Naive thymus-derived CD4-positive, alpha-beta T cell (primary cell): ENCODE measurements at places on chromosomes 5 and 9.

- DNase-seq = no peak
These were observed 61.3 kb upstream of the SPOCK1 start for GRCh38 chr5:137560420-137560819.

- DNase-seq = no peak
These were observed 213.4 kb downstream of the MARCHF11 start for GRCh38 chr5:15966066-15966640.

DNA sequence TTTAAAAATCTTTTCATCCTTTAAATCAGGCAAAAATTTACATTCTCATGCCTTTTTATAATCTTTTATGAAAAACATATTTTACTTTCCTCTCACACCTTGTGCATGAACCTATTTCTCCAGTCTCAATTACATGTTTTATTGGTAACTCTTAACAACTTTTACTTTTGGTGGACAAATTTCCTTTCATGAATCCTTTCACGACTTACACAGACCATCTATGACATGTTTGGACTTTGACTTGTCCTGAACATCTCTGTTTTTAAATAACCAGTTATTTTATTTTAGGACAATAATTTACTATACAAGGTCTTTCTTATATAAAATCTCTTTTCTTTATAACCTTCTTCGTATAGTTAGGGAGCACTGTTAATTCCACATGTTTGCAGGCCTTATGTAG is 26.5 kb upstream of the MTMR12 start:
- no peak for DNase-seq

GRCh38 chr5:80140496-80140895 is 105.3 kb downstream of the THBS4 start:
- DNase-seq = no peak

- DNase-seq = no peak
These were observed 311.9 kb downstream of the MAN2A1 start for GRCh38 chr5:110001648-110002047.

DNA sequence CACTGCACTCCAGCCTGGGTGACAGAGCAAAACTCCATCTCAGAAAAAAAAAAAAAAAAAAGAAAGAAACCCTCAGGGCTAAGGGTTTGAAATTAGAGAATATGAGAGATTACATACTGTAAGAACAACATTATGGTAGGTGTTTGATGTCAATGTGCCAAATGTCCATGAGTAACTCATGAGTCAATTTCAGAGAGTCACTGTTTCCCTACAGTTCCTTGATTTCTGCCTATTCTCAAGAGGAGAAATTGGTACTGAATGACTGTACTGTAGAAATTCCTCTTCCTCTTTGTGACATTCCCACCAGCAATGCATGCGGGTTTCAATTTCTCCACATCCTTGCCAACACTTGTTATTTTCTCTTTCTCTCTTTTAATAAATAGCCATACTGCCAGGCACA is 35.2 kb downstream of the MARVELD2 start:
- DNase-seq = no peak

DNA sequence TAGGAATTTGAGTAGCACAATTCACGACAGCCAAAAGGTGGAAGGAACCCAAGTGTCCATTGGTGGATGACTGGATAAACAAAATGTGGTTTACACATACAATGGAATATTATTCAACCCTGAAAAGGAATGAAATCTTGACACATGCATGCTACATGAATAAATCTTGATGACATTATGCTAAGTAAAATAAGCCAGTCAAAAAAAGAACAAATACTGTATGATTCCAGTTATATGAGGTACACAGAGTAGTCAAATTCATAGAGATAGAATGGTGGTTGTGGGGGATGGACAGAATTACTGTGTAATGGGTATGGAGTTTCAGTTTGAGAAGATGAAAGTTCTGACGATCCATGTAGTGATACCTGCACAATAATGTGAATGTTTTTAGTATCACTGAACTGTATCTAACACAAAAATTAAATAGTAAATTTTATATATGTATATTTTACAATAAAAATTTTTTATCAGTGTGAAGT is 117.7 kb upstream of the GNA14 start:
- no peak for DNase-seq

DNA sequence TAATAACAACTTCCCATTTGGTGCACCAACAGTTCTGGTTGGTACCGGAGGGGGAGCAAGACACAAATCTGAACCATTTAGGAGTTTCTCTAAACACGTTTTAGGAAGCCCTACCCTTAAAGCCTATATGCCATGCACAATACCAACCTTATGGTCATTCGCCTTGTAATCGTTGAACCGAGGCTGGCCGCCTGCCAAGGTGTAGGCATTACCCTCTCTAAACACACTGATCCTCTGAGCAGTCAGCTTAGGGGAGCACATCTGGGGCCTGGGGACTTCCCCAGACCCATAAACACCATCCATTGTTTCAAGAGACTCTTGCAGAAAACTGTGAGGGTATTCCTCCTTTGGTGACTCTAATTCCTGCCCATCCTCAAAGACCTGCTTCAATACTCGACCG is 328 bp downstream of the GRXCR2 start:
- no peak for DNase-seq

GRCh38 chr9:14216612-14217194 is 97.2 kb downstream of the NFIB start:
- DNase-seq = no peak

DNA sequence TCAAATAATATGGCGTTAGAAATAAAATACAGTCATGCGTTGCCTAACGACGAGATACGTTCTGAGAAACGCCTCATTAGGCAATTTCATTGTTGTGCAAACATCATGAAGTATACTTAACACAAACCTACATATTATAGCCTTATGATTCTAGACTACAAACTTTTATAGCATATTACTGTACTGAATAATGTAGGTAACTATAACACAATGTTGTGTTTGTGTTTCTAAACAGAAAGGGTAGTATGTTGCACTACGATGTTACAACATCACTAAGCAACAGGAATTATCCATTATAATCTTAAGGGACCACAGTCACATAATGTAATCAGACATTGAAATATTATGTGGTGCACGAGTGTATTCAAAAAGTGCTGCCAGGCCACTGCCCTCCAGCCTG is 3.0 kb upstream of the SMC2 start:
- no peak for DNase-seq

DNA sequence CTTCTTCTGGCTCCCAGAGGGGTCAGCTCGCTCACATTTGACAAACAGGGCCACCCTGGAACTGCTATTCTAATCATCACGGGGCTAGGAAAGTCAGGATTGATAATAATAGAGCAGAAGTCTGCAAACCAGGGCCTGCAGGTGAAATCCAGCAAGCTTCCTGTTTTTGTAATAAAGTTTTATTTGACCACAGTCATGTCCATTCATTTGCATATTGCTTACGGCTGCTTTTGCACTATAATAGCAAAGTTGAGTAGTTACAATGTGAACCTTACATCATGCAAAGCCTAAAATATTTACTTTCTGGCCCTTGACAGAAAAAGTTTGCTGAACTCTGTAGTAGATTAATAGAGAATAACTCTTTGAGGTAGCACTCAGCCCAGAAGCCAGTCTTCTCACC is 63.2 kb upstream of the CTXN3 start:
- no peak for DNase-seq

- no peak for DNase-seq
These were observed 69.9 kb upstream of the PLPP1 start for GRCh38 chr5:55604611-55605067.

DNA sequence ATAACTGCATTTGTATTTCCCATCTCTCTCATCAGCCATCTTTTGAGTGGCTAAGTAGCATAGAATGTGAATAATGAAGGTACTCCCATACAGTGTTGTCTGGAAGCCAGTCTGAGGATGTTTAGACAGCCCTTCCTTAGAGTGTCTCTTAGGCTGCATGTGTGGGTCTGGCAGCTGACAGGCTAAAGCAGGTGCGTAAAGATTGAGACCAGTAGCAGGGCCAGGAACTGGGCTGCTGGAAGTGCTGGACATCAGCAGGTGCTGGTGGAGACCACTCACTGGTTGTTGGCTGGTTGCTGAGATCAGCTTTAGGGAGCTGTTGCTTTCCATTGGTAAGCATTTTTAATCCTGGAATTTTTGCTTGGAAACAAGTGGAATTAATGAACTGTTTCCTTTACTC is 197.5 kb downstream of the PCSK5 start:
- DNase-seq = no peak

DNA sequence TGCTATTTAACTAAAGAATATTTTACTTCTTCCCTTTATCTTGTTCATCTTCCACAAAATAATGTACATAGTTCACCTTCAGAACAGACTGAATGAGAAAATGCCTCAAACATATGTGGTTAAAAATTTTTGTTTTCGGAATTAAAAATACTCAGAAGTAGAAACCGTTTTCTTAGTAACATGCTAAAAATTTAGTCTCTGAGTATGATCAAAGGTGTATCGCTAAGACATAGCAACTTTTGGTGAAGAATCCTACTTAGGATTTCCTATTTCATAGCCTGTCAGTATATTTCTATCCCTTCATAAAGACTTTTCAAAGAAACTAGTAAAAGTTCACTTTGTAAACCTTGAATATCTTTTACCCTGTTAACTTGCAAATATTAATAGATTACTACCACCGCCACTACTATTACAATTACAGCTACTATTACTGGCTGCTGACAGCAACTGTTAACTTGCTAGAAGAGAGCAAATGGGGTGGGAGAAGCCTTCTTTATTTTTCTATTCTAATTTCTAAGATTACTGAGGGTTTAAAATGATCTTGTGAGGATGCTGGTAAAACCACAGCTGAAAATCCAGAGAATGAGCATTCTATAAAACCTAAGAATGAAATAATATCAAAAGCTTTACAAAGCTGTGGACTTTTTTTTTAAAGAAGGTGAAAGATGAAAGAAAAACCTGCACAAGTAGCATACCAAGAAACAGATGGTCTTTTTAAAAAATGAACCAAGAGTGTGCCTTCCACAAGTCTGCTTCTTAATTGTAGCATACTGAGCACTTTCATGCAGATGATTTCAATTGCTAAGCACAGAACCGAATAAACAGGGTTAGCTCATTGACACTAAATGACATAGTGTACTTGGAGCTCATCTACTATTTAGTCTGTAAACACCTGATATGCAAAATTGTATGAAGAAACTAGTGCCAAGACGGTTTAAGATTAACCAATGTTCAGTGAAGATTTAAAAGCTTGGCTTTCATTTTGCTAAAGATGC is 246.3 kb upstream of the EFNA5 start:
- DNase-seq = no peak

- DNase-seq = no peak
These were observed 106.9 kb downstream of the DCP2 start for GRCh38 chr5:113083481-113083880.

- no peak for DNase-seq
These were observed 230.9 kb upstream of the ANKRD55 start for GRCh38 chr5:56463944-56464571.

DNA sequence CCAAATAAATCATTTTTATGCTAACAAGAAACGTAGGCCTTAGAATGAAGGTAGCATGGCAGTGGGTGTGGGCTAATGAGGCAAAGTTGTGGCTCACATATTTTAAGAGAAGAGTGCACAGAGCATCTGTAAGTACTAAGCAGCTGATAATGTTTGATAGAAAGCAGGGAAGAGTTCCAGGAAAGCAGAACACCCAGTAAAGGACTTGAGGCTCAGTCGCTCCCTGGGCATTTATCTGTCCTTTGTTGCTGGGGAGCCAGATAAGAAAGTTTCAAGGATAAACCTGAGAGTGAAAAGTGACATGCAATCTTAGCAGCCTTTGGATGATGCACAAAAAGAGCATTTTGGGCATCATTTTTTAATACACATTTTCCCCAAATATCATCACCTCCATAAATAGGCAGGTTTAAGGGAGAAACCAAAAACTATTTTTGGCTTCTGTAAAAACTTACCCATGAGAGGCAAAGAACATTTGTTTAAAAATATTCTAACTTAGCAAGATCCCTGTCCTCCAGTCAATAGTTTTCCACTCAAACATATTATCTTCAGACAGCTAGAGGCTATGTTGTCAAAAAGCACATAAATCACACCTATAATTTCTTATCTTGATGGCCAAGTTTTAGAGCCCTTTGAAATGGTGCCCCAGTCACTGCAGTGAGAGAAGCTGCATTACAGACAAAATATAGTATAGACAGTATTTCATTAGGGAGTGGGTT is 3.4 kb downstream of the FREM1 start:
- no peak for DNase-seq

GRCh38 chr9:4116071-4116581 is 183.7 kb downstream of the GLIS3 start:
- no peak for DNase-seq

- DNase-seq = no peak
These were observed 5.8 kb upstream of the RALGDS start for GRCh38 chr9:133126697-133127339.

- no peak for DNase-seq
These were observed 34.6 kb upstream of the NFIB start for GRCh38 chr9:14348373-14349145.

- DNase-seq = no peak
These were observed 86.0 kb upstream of the PAPPA start for GRCh38 chr9:116067566-116067965.

DNA sequence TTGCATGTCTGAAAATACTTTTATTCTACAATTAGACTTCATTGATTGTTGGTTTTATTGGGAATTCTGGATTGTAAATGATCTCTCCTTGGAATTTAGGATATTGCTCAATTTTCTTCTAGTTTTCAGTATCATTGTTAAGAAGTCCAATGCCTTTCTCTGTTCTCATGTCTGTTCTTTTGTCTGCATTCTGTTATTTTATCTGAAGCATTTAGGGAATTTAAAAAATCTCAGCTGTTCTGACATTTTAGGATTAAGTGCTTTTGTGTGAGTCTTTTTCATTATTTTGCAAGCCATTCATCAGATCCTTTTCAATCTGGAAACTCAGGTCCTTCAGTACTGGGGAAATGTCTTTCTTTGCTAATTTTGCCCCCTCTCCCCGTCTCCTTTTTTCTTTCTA is 4.4 kb upstream of the FER start:
- no peak for DNase-seq

- no peak for DNase-seq
These were observed 172.2 kb downstream of the ZSWIM6 start for GRCh38 chr5:61504143-61504770.

DNA sequence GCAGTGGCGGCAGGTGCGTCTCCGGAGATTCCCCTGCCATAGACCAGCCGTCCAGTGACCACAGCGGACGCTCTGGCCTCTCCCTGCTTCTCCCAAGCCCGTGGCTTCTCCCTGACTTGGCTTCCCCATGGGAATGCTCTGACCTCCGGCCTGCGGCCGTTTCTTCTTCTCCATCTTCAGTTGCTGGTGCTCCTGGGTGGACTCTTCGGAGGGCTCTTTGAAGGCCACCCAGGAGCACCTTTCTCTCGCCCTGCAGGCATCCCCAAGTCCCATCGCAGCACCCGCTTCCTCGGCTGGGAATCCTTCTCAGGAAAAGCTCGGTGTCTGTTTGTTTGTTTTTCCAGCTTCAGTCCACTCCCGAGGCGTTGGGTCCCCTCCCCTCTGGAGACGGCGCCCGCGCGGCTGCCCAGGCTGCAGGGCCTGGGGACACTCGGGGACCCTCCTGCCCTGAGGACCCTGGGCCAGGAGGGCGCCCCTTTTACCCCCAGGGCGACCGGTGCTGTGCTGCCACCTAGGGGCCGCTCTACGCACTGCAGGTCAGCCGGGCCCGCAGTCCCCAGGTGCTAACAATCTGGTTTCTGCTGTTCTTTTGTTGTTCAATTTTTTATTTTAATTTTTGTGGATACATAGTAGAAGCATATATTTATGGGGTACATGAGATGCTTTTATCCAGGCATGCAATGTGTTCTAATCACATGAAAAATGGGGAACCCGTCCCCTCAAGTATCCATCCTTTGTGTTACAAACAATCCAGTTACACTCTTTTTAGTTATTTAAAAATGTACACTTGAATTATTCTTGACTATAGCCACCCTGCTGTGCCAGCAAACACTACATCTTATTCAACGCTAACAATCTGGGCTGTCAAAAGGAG is 197.9 kb upstream of the ADAMTS16 start:
- DNase-seq = no peak
